ENCODE measurements at places on chromosomes 4 and X.

GRCh38 chr4:157934151-157934550, 238.7 kb downstream of the GASK1B start:
- no peak for DNase-seq

GRCh38 chr4:90842960-90843359, 715.8 kb downstream of the CCSER1 start:
- DNase-seq: no peak

DNA sequence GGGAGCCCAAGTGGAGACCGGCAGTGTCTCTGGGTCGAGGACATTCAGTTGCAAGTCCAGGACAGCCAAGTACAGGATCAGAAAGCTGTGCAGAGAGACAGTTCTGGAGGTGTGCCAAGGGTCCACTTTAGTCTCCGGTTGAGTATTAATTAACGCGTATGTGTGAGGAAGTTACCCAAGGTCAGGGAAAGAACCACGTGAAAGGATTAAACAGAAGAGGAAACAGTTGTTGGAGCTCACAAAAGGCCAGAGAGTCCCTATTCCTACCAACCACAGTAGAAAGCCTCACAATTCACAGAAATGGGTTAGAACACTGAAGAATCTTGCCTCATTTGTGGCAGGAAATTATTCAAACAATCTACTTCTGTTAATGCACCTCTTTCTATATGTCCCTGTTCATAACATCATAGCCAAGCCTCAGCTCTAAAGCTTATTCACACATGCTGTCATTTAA, 17.9 kb upstream of the NSUN7 start:
- no peak for DNase-seq

DNA sequence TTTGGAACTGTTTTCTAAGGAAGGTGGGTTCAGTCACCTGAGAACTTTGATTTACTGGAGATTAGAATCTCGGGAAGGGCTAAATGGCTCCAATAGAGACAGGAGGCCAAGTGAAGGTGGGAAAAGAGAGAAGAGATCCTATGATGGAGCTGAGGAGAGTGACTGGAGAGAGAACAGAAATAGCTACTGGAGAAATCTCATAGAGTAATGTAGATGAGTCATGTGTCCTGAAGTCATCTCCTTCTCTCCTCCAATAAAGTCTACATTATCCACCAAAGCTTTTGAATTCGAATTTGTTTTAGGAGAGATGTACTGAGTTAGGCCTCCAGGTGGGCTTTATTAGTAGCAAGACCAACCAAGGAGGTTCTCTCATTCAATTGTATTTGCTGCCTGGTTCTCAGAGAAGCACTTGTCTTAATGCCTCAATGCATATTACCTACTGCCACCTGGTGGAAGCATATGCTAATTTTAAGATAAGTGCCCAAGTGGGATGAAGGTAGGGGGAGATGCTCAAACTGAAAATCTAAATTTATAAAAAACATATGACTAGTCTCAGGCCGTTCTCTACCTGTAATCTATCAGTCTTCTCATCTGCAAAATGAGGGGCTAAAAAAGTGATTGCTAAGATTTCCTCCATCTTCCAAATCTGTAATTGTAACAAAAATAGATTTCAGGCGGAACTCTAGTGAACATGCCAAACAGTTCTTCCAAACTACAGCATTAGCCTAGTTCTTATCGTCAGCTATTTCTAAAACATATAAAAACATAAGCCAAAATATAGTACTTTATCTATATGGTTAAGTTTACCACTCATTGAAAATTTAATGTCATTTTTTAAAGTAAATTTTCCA, 24.4 kb downstream of the TXK start:
- peak; percentile 48 for DNase-seq

DNA sequence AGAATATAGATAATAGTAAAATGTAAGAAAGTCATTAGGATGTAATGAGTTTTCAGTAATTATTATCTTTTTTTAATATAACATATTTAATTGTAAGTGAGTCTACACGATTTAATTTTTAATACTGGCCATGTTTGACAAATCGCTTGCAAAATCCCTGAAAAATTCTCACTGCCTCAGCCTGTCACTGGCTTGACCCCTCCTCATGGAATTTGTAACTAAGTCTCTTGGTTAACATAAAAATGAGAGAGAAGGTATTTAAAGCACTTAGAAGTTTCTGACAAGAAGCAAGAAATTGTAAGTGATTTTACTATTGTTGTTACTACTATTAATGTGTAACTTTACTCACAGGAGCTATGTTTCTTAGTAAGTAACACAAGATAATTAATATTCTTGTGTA, 237.9 kb upstream of the GK2 start:
- no peak for DNase-seq

GRCh38 chr4:158050942-158051341, 121.9 kb downstream of the GASK1B start:
- no peak for DNase-seq

DNA sequence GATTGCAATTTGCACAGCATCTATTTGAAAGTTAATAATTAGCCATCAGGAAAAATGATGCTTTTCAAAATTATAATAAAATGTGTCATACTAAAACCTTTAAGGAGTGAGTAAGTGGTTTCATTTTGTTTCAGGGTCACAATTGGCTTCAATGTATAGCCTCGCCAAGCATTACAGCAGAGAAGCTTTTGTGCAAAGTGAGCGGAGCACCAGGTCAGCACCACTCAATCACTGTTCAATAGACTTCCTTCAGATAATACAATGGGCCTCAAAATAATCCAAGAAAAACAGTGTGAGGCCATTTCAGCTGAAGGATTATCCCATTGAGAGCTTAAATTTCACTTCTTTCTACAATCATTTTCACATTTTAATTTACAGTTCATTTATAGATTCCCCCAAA, 409.2 kb upstream of the SLIT2 start:
- no peak for DNase-seq

- DNase-seq: peak; percentile 18
Measured at GRCh38 chr4:186068581-186069348, at the start of gene TLR3. TLR3 (plus strand) TSS chr4:186069156; CDS start chr4:186076620, 7,464 bp downstream.

DNA sequence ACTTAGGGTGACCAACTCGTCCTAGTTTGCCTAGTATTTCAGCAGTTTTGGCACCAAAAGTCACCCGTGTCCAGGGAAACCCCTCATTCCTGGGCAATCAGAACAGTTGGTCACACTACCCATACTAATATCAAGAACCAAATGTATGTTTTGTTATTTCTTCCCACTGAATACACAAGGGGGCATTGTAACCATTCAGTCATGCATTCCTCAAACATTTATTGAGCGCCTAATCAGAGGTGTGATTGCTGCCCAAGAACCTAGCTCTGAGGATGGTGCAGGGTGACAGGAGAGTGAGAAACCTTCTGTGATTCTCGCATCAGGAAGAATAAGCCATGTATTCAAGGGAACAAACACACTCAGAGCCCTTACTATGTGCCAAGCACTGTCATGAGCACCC, 69.8 kb upstream of the RAI2 start:
- DNase-seq: no peak

DNA sequence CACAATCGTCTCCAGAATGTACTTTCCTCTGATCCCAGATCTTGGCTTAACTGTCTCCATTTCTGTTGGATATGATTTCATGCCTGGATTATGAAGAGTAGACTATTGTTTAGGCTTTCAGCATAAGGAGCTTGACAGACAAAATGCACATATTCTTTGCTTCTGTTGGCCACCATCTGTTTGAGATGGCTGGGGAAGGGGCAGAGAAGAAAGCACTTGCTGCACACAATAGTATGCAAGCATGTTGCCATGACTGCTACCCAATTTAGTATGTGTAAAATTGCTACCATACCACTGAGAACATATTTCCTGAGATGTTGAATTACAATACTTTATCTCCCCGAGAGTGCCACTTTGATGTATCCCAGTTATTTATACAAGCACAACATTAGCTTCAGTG, 127.9 kb upstream of the BMPR1B start:
- DNase-seq: no peak

DNA sequence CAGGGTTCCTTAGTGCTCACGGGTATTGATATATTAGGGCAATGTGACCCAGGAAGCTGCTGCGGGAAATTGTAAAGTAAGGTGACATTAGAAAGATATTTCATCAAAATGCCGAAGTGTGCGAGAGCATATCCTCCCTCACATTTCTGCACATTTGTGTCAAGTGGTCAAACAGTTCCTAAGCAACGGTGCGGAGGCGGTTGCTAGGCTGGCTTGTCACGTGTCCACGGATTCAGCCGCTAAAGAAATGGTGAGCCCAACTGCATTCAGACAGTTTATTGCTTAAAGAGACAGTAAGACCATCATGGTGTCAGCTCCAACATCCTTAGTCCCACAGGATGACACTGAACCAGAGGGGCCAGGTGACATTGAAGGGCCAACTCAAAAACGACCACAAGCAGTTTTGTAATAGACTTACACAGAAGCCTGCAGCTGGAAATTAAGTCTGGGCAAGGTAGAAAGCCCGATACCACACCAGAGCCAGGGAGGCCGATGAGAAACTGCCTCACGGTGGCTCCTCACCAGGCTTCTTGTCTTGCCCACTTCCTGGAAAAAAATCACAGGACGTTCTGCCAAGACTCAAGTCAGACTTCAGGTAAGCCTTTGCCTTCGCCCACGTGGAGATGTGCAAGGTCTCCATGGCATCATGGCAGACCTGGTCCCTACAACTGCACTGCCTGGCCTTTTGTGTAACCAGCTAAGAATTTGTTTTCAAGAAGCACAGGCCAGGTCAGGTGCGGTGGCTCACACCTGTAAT, 50.4 kb downstream of the USP11 start:
- DNase-seq: peak; percentile 55

- no peak for DNase-seq
Measured at GRCh38 chrX:109922190-109922589, 80.7 kb upstream of the TMEM164 start.

DNA sequence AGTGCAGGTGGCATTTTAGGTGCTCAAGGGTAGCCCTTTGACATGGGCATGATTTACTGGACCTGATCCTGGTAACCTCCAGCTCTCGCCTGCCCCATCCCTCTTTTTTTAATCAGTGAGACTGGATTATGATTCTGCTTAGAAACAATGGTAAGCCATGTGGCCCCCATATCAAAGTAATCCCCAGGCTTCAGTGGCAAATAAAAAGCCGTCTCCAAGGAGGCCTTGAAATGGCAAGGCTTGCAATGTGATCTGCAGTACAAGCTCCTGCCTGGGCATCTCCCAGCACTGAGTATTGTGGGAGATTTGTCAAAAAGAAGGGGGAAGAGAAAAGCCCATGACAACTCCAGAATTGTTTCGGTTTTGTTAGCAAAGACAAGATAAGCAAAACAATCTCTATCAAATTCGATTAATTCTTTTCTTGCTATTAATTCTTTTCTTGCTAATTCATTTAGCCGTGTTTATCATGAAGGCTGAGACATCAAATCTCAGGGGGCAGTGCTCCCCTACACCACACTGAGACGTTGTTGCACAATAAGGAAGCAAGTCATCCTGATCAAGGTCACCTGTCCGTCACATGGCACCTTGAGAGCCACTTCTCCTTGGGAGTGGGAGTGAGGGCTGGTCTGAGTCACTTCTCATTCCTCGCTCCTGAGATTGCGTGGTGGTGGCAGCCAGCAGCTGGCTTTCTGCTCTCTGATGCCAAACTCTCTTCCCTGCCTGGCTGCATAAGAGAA, 312.7 kb upstream of the GATB start:
- peak; percentile 25 for DNase-seq

GRCh38 chr4:89259301-89260028, 48.1 kb downstream of the GPRIN3 start:
- no peak for DNase-seq

DNA sequence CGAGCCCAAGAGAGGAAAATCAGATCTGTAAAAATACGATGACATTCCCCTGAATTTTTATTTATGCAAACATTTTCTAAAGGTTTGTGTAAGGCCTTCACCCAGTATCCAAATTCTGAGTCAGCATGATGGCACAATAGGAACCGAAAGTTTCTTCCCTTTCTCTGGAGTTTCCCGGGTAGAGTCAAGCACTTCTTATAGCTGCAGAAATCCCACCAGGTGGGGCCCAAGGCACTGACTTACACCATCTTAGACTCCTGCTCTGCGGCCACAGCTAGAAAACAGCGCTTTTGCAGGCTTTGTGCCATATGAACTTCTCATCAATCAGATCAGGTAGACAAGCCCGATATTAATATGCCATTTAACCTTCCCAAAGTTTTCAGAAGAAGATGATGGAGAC, 13.4 kb downstream of the LEF1 start:
- no peak for DNase-seq

GRCh38 chr4:171565130-171565788, 247.9 kb upstream of the GALNTL6 start:
- DNase-seq: no peak

DNA sequence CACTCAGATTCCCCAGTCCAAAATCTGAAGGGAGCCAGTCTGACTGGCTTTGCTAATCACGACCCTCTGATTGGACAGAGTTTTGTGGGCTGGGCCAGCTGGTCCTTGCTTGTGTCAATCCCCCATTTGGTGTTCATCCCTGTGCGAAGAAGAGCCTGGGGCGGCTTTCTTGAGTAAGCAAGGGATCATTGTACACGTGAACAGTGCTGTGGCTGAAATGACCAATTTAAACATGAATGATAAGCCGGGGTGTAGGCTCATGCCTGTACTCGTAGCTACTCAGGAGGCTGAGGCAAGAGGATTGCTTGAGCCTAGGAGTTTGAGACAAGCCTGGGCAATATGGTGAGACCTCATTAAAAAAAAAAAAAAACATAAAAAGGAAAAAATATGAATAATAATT, 379.1 kb downstream of the RAPGEF2 start:
- no peak for DNase-seq

GRCh38 chr4:17912011-17912410, 101.2 kb downstream of the NCAPG start:
- peak; percentile 0 for DNase-seq

DNA sequence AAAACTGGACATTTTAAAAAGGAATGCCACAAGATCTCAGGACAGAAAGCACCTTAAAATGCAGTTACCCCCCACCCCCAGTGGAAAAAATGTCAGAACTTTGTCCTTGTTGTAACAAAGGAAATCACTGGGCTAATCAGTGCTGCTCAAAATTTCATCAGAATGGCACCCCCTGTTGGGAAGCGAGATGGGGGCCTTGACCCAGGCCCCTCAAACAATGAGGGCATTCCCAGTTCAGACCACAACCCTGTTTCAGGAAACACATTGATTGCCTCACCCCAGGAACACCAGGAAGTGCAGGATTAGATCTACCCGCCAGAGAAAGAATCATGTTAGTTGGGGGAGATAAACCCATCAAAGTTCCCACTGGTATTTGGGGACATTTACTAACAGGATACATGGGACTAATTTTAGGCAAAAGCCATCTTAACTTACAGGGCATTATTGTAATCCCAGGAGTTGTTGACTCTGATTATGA, 16.4 kb downstream of the SPIN2B start:
- DNase-seq: no peak

Data from urothelium cell line (cell line).